Ascending aorta (tissue), 2 donors: ENCODE measurements at places on chromosomes 11 and 22.

GRCh38 chr11:93512073-93512475 lies 31.1 kb downstream of the SMCO4 start:
- no peaks in the 10 kb centered on the region for H3K36me3 ChIP-seq
- H3K4me1 ChIP-seq, result no peaks in the 10 kb centered on the region

DNA sequence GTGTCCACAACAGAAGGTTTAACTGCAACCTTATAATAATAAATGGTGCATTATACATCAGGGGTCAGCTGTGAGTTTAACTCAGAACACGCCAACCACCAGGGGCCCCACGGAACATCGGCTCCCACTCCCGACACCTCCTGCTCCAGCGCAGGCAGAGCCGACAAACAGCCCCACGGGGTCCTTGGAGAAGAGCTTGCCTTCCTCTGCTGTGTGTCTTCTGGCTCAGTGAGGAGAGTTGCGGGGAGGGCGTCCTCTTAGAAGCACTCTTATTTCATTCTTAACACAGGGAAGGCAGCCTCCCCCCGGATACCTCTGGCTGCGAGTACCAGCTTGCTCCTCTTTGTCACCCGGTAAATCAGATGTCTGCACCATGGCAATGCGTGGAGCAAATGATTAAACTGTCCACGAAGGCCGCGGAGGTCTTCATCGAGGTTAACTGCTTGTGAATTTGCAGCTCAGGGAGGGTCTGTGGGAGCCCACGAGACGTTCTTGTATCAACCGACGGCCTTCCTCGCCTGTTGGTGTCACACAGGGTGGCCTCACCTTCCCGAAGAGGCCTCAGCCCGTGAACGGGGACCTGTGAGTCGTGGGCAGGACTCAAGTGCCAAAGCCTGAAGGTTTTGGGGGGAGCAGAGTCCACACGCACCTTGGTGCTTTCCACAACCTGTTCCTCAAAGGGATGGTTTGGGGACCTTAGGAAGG lies 464.0 kb downstream of the BRD1 start:
- H3K27me3 ChIP-seq, result no peaks in the 10 kb centered on the region
- no peak overlapping the region for H3K4me3 ChIP-seq
- no peak overlapping the region for H3K27ac ChIP-seq
- no peaks in the 10 kb centered on the region for H3K36me3 ChIP-seq

DNA sequence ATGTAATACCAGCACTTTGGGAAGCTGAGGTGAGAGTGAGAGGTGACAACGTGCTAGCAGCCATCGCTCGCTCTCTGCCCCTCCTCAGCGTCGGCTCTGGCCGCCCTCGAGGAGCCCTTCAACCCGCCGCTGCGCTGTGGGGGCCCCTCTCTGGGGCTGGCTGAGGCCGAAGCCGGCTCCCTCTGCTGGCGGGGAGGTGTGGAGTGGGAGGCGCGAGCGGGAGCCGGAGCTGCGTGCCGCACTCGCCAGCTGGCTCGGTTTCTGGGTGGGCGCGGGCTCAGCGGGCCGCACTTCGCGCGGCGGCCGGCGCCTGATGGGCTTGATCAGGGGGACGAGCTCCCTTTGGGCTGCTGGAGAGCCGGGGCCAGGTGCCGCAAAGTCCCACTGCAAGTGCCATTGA lies 98.9 kb upstream of the UBASH3B start:
- no peaks in the 10 kb centered on the region for H3K36me3 ChIP-seq
- H3K27me3 ChIP-seq, result no peaks in the 10 kb centered on the region
- no peak overlapping the region for H3K27ac ChIP-seq
- H3K4me1 ChIP-seq, result no peaks in the 10 kb centered on the region

GRCh38 chr11:14041040-14041439 lies 78.5 kb downstream of the SPON1 start:
- no peaks in the 10 kb centered on the region for H3K36me3 ChIP-seq
- DNase-seq, result no peak
- H3K27me3 ChIP-seq, result no peaks in the 10 kb centered on the region
- H3K4me1 ChIP-seq, result peaks cover 3% of the 10 kb centered on the region
- H3K27ac ChIP-seq, result no peak overlapping the region

DNA sequence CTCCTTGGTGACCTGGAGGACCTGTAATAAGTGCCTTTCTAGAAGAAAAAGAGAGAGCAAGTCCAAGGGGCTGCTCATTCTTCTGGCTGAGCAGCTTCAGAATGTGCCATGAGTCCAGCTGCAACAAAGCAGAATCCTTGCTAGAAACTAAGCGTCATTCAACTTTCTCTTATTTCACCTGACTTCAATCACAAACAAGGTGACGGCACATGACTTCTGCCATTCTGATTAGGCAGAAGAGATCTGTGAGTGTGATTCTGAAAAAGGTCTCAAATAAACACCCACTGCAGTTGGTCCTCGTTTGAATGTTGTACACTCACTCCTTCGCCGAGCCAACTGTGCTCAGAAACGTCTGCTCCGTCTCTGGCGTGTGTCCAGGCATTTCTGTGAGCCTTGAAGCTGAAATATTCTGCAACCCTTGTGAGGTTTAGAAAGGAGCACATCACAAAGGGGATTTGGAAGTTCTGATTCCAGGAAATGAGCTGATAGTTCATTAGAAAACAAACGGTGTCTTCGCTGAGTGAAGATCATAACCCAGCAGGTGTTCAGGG lies 623.8 kb upstream of the KIRREL3 start:
- H3K4me1 ChIP-seq, result no peaks in the 10 kb centered on the region
- H3K27ac ChIP-seq, result no peak overlapping the region
- DNase-seq, result no peak
- H3K36me3 ChIP-seq, result no peaks in the 10 kb centered on the region

- H3K4me1 ChIP-seq, result no peaks in the 10 kb centered on the region
- no peak for DNase-seq
- H3K36me3 ChIP-seq, result no peaks in the 10 kb centered on the region
- H3K4me3 ChIP-seq, result no peak overlapping the region
- no peaks in the 10 kb centered on the region for H3K27me3 ChIP-seq
Observed at GRCh38 chr11:109911488-109911887, 181.7 kb upstream of the ZC3H12C start.

DNA sequence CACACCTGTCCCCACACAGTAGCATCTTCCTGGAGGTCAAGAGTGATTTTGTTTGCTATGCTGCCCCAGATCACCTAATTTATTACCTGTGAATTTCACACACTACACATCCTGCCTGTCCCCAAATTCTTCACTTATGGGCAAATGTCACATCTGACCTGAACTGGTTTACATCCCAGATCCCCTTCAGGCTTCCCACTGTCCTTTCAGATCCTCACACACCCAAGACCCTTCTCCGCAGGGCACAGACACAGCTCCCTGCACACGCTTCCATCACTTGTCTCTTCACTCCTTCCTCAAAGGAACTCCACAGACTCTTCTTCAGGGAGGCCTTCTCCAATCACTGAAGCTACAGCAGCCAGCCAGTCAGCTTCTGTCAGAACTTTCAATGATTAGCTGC lies 118.7 kb upstream of the IGLL5 start:
- no peak overlapping the region for H3K4me3 ChIP-seq
- no peaks in the 10 kb centered on the region for H3K4me1 ChIP-seq
- no peak overlapping the region for H3K27ac ChIP-seq
- no peaks in the 10 kb centered on the region for H3K36me3 ChIP-seq
- DNase-seq, result no peak

DNA sequence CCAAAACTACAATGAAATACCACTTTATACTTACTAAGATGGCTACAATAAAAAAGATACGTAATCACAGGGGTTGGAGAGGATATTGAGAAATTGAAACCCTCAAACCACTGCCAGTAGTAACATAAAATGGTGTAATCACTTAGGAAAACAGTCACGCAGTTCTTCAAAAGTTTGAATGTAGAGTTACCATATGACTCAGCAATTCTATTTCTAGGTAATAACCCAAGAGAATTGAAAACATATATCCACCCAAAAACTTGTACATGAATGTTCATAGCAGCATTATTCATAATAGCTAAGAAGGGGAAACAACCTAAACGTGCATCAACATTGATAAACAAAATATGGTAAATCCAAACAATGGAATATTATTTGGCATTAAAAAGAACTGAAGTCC lies 24.4 kb upstream of the PSMA1 start:
- no peaks in the 10 kb centered on the region for H3K36me3 ChIP-seq
- peak overlapping the region; percentile 10 for H3K27ac ChIP-seq
- no peak for DNase-seq
- H3K27me3 ChIP-seq, result no peaks in the 10 kb centered on the region

DNA sequence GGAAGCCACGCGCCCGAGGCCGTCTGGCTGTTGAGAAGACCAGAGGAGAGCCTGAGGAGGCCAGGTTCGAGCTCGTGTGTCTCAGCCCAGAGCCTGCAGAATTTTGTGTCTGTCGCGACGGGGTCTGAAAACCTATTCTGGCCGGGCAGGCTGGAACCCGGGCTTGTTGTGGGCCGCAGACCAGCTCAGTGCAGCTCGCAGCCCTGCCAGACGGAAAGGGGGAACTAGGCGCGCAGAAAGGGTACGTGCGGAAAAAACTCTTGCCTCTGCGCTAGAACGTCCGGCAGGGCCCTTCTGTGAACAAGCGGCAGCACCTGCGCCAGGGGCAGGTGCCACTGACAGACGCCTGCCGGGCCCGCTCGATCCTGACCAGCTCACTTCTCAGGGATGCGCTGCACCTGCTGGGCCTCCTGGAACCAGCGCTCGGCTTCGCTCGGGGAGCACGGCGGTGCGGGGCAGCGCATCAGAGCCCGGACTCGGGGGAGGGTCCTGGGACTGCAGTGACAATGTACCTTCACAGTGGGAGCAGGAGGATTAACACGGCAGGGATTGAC lies 409.3 kb downstream of the BRD1 start:
- H3K36me3 ChIP-seq, result no peaks in the 10 kb centered on the region
- no peaks in the 10 kb centered on the region for H3K27me3 ChIP-seq
- no peak overlapping the region for H3K4me3 ChIP-seq
- no peaks in the 10 kb centered on the region for H3K4me1 ChIP-seq

DNA sequence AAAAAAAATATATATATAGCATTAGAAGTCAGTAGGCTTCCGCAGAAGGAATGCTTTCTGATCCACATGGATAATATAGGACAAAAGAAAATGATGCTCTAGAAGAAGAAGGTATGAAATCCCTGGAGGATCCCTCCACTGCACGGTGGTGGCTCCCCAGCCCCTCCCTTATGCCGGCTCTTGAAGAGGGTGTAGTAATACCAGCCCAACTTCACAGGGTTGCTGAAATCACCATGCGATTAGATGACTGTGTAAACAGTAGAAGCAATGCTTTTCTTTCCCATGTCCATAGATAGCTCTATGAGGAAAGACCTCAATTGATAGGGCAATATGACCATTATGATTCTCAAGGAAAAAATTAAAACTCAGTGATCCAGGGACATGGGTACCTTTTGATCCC lies 3.2 kb upstream of the ETS1 start:
- DNase-seq, result no peak
- H3K27ac ChIP-seq, result no peak overlapping the region
- no peaks in the 10 kb centered on the region for H3K27me3 ChIP-seq
- H3K4me3 ChIP-seq, result no peak overlapping the region
- no peaks in the 10 kb centered on the region for H3K4me1 ChIP-seq
- H3K36me3 ChIP-seq, result no peaks in the 10 kb centered on the region

DNA sequence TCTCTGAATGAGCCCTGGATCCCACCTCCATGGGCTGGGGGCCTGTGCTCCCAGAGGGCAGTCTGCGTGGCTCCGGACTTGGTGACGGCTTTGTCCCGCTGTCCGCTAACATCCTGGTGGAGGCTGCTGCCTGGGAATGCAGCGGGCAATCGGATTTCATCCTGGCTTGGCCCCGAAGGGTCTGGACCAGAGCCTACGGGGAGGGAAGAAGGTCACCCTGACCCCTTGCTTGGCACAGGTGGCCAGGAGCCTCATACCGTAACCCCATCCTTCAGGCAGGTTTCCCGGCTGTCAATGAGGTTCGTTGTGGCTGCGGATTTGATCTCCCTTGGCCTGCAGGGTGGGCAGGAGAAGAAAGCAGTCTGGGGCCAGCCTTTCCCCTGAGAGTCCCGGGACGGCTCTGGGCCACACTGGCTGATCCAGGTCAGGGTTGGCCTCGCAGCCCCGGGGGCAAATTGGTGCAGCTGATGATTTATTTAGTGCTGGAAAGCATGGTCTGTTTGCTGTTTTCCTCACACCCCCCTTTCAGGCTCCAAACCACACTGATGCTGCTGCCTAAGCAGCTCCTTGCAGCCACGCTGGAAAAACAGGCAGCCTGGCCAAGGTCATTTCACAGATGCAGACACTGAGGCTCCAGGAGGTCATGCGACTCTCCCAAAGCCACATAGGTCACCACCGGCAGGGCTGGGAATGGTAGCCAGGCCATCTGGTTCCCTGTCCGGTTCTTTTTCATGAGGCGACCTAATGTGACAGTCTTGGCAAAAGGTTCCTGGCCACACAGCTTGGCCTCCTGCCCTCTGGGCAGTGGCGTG lies 15.0 kb downstream of the PRDM11 start:
- DNase-seq, result no peak
- no peak overlapping the region for H3K4me3 ChIP-seq
- no peaks in the 10 kb centered on the region for H3K27me3 ChIP-seq
- no peaks in the 10 kb centered on the region for H3K36me3 ChIP-seq

- H3K27ac ChIP-seq, result no peak overlapping the region
- DNase-seq, result no peak
- H3K36me3 ChIP-seq, result no peaks in the 10 kb centered on the region
Observed at GRCh38 chr11:2076441-2076840, 62.7 kb downstream of the IGF2 start.

- peaks cover 15% of the 10 kb centered on the region for H3K4me1 ChIP-seq
- DNase-seq, result no peak
- no peak overlapping the region for H3K27ac ChIP-seq
- peaks cover 30% of the 10 kb centered on the region for H3K36me3 ChIP-seq
- no peaks in the 10 kb centered on the region for H3K27me3 ChIP-seq
Observed at GRCh38 chr11:47179655-47179991, 2.9 kb upstream of the ARFGAP2 start.

DNA sequence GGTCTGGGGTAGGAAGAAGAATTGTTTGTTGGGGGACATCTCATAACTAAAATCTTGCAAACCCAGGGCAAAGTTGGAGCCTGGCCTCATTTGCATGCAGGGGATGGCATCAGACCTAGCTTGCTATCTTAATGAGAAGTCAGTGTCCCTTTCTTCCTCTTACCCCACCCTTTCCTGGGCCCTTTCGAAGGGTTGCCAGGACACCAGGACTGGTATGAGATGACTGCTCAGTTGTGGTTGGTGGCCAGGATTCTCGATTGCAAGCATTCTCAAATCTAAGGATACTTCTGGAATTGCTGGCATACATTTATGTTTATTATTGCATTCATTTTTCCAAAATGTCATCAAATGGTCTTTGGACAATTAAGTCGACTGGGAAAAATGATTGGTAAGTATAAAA lies 131.0 kb downstream of the SLC1A2 start:
- no peak for DNase-seq
- H3K36me3 ChIP-seq, result no peaks in the 10 kb centered on the region
- H3K27ac ChIP-seq, result no peak overlapping the region
